ENCODE measurements at places on chromosomes 2 and 18.

GRCh38 chr2:43184339-43184895 is 42.0 kb downstream of the ZFP36L2 start:
- no peak for DNase-seq

DNA sequence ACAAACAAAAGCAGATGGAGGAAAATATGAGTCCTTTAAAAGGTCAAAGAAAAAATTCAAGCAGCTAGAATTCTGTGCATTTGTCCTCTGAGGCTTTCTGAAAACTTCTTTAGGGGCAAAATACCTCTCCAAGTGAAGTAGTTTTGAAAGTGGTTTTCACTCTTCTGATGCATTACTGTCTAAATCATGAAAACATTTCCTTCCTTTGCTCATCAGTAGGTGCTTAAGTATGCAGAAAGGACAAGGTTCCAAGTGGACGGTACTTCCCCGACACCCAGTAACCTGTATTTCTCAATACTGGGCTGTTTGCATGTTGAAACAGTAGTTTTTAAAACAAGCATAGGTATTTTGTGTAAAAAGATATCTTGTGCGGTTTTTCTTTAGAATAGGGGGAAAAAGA is 189.1 kb upstream of the ERBB4 start:
- DNase-seq, result no peak

DNA sequence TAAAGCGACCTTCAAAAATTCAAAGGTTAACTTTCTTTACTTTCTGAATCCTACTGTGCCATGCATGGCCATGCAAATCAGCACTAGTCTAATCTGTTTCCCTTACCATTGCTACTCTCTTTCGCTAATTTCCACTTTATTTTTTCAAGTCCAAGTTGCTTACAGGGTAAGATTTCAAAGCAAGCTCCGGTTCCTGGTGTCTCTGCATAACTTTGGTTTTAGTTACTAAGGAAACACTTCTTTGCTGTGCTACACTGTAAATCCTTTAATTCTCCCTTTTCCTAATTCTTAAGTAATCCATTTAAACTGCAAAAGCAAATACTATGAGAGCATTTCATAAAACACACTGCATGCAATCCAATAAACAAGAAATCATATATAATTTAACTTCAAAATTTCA is 383.5 kb upstream of the LYPD1 start:
- DNase-seq, result no peak

- no peak for DNase-seq
Measured at GRCh38 chr2:207504513-207505170, 25.1 kb upstream of the CREB1 start.

- DNase-seq, result peak; percentile 75
Measured at GRCh38 chr2:239193925-239194677, 206.7 kb downstream of the HDAC4 start.

DNA sequence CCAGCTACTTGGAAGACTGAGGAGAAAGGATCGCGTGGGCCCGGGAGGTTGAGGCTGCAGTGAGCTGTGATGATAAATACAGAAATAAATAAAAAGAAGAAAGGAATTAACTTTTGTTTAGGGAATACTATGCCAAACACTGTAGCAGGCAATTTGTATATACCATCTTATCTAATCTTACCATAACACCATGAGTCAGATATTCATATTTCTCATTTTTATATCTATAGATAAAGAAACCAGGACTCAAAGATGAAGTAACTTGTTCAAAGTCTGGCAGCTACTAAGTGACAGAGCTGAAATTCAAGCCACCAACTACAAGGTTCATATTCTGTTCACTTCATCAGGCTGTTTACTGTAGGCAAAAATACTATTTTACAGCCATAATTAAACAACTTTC is 119.2 kb upstream of the SLC39A10 start:
- no peak for DNase-seq

- no peak for DNase-seq
Measured at GRCh38 chr2:206876216-206876860, 63.0 kb upstream of the CPO start.

- DNase-seq, result peak; percentile 62
Measured at GRCh38 chr18:62702259-62702658, 13.1 kb upstream of the PHLPP1 start.

- DNase-seq, result no peak
Measured at GRCh38 chr2:45506756-45507155, 104.3 kb downstream of the SRBD1 start.

DNA sequence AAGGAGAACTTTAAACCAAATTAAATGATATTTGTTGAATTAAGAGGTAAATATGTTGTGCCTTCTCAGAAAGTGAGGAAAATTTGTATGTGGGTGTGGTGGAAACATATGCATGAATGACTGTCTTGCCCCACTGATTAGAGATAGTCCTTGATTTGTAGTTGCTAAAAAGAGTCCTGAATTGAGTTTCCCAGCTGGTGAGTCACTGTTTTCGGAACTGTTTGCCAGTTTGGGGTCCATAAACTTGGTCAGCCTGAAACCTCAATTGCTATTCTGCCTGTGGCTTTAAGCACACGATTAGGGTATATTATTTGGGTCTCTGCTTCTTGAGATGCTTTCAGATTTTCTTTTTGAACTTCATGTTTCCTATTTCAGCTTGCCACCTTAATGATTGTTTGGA is 53.3 kb downstream of the PIKFYVE start:
- DNase-seq, result no peak

DNA sequence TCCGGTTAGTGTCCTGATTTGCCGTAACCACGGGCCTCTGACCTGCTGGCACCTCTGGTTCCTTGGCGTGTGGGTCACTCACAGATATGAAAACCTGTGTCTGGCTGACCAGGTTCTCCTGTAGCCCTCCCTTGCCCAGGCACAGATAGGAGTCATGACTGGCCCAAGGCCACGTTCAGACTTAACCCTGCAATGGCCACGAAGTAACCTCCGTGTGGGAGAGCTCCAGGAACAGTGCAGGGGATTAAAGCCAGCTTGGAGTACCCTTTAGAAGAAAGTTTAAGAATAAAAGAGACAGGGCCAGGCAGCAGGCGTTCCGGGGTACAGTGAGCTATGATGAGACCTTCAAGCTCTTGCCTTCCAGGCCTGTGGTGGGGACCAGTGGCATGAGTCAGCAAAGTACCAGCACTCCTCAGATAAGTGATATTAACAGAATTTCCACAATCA is 25.5 kb downstream of the CENPO start:
- DNase-seq, result peak; percentile 30

- DNase-seq, result no peak
Measured at GRCh38 chr2:20643060-20643459, 7.8 kb downstream of the HS1BP3 start.

GRCh38 chr2:151280271-151280670 is 9.2 kb downstream of the NMI start:
- no peak for DNase-seq

- DNase-seq, result no peak
Measured at GRCh38 chr18:12774982-12775381, 72.1 kb downstream of the PSMG2 start.

- peak; percentile 49 for DNase-seq
Measured at GRCh38 chr2:86069091-86069685, 36.5 kb downstream of the POLR1A start.

DNA sequence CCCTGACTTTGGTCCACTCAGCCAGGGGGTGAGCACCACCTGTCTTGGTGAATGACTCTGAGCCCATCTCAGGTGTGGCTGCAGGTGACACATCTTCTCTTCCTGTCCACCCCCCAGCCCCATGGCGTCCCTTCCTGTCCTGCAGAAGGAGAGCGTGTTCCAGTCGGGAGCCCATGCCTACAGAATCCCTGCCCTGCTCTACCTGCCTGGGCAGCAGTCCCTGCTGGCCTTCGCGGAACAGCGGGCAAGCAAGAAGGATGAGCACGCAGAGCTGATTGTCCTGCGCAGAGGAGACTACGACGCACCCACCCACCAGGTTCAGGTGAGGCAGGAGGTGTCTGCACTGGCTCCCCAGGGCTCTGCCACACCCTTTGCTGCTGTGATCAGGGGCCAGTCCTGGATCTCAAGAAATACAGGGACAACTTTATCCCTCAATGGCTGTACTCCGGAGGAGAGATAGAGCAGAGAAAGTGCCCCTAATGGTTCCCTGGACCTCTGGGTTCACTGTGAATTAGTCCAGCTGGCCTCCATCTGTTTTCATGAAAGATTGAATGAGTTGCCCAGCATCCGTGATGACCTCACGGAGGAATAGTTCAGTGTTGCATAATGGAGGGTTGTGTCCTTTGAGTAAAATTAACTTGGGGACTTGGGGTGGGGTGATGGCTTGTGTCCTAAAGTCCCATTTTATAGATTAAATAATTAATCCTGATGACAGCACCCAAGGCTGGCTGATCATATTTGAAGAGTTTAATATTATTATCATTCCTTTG is at the start of gene NEU2:
TSS of gene NEU2 (plus strand) at position 122 of the 770 bp plus-strand sequence. CDS start at position 122, 0 bp downstream.
- no peak for DNase-seq

GRCh38 chr18:54020156-54020745 is 204.2 kb downstream of the MBD2 start:
- no peak for DNase-seq

DNA sequence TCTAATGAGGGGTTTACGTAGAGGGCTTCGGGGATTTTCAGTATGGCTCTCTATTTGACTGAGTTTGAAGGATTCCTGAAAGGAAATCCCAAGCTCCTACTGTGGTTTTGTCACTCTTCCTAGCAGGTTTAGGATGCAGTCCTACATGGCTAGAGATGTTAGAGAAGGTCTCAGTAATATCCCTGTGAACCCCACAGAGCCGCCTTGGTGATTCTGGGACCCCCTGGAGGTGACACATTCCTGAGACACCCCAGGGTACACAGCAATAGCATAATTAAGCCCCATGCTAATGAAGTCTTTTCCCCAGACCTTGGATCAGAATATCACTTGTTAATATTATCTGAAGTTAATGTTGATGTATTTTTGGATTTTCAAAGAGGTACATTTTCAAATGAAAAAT is 103.8 kb downstream of the SNTG2 start:
- DNase-seq, result no peak

- no peak for DNase-seq
Measured at GRCh38 chr2:142877216-142877838, at the start of gene KYNU. Gene KYNU, plus strand, starts transcription at chr2:142877664. Its CDS starts 7,704 bp downstream, at chr2:142885368.

GRCh38 chr2:211836409-211836808 is 702.2 kb downstream of the ERBB4 start:
- no peak for DNase-seq

GRCh38 chr2:227153307-227153706 is 10.7 kb downstream of the COL4A4 start:
- no peak for DNase-seq

- no peak for DNase-seq
Measured at GRCh38 chr2:223989856-223990232, 32.6 kb downstream of the MRPL44 start.

DNA sequence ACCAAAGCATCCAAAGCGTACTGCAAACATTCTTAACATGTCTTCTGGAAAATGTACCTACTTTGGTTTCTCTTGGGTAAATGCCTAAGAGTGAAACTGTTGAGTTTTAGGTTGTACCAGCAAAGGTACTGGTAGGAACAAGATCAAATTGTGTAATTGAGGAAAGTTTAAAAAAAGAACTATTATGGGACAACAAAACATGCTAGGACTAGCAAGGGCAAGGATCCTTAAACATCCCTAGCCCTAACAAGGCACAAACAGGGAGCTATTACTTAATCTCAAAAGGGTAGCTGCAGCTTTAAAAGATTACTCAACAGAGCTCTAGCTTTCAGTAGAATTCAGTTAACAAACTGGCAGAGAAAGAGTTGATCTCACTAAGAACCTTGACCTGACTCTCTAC is 56.0 kb upstream of the GRB14 start:
- no peak for DNase-seq

- DNase-seq, result no peak
Measured at GRCh38 chr2:192157776-192158175, 37.0 kb downstream of the TMEFF2 start.

GRCh38 chr2:39664888-39665591 is 677 bp upstream of the TMEM178A start:
- DNase-seq, result no peak

DNA sequence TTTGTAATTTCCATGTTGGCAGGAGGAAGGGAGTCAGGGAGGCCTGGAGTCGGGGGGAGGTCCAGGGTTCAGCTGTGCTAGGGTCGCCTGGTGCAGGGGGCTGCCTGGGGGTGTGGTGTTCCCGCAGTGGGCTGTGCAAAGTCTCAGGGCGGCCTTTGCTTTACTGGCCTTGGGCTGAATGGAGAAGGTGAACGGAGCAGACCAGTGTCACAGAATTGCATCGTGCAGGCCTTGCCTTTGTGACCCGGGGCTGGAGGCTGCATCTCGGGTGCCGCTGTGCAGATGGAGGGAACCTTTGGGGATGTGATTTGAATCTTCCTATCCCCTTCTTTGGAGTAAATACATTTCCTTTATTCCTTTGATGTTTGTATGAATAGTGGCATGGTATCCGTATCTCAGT is 8.8 kb downstream of the SNTG2 start:
- DNase-seq, result no peak

- no peak for DNase-seq
Measured at GRCh38 chr2:105777031-105777482, 32.3 kb downstream of the NCK2 start.

GRCh38 chr2:70078384-70078783 is 8.9 kb upstream of the PCBP1 start:
- DNase-seq, result no peak

DNA sequence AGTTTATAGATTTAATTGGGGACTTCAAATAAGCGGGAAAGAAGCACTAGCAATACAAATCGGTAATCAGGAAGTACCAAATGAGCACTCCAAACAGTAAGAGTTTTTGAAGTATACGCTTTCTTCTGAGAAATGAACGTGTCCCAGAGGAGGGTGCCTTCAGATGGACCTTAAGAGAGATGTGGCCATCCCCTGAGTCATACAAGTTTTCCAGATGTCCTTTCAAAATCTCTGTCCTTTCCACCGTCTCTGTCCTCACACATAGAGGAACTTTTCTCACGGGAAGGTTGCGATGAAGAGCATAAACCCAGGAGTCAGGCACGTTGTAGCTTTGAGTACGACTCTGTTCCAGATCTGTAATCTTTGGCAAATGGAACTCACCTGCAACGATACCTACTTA is 1.7 kb upstream of the SMAD2 start:
- no peak for DNase-seq

- DNase-seq, result no peak
Measured at GRCh38 chr2:2187196-2187595, 143.9 kb downstream of the MYT1L start.

GRCh38 chr2:27083410-27084296 is 2.9 kb upstream of the KHK start:
- no peak for DNase-seq

DNA sequence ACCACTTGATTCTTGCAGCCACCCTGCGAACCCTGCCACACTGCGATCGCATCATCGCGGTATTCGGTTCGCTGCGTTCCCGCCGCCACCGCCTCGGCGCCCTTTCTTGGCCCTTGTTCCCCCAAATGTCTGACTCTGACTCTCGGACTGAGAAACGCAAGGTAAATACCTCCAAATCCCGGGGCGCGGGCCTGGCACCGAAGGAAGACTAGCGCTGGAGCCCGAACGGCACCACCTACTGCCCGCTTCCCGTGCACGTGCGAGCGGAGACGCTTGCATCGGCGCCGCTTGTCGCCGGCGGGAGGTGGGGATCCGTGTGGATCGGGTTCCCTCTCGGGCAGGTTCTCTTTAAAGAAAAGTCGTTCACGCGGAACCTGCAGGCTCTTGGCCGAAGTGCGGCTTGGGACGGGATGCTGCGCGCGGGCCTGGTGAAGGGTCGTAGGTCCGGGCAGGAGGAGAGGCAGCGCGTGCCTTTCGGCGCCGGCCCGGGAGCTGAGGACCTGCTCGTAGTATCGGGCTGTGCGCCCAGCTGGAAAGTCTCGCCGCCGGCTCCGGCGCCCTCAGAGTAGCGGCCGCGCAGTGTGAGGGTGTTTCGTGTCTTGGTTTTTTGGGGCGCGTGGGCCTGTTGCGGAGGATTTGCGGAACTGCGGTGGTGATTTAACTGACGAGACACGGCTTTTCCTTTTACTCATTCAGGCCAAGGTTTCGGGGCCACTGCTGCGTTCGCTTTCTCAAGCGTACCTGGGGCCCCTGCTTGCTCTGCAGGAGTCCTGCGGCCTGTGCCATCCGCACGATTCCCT is 514 bp downstream of the BCL2L11 start:
- DNase-seq, result peak; percentile 87
